ENCODE measurements at places on chromosomes 1 and 21.

GRCh38 chr1:172255223-172255560 lies 165.3 kb upstream of the C1orf105 start:
- no peak for DNase-seq

DNA sequence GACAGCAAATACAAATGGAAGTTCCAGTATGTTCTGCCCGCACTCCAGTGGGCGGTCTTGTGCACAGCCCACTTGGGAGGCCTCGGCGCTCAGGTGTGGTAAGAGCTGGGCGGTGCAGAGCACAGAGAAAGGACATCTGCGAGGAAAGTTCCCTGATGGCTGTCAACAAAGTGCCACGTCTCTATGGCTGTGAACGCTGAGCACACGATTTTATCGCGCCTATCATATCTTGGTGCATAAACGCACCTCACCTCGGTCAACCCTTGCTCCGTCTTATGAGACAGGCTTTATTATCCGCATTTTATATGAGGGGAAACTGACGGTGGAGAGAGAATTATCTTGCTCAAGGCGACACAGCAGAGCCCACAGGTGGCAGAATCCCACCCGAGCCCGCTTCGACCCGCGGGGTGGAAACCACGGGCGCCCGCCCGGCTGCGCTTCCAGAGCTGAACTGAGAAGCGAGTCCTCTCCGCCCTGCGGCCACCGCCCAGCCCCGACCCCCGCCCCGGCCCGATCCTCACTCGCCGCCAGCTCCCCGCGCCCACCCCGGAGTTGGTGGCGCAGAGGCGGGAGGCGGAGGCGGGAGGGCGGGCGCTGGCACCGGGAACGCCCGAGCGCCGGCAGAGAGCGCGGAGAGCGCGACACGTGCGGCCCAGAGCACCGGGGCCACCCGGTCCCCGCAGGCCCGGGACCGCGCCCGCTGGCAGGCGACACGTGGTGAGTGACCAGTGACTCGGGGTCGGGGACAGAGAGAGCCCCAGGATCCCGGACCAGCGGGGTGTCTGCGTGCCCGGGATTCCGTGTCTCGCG lies at the start of gene IL12RB2:
Gene IL12RB2 (plus strand): TSS at position 623 of the 810 bp plus-strand sequence. CDS start 12,496 bp downstream, outside the sequence.
- DNase-seq: peak; percentile 61

DNA sequence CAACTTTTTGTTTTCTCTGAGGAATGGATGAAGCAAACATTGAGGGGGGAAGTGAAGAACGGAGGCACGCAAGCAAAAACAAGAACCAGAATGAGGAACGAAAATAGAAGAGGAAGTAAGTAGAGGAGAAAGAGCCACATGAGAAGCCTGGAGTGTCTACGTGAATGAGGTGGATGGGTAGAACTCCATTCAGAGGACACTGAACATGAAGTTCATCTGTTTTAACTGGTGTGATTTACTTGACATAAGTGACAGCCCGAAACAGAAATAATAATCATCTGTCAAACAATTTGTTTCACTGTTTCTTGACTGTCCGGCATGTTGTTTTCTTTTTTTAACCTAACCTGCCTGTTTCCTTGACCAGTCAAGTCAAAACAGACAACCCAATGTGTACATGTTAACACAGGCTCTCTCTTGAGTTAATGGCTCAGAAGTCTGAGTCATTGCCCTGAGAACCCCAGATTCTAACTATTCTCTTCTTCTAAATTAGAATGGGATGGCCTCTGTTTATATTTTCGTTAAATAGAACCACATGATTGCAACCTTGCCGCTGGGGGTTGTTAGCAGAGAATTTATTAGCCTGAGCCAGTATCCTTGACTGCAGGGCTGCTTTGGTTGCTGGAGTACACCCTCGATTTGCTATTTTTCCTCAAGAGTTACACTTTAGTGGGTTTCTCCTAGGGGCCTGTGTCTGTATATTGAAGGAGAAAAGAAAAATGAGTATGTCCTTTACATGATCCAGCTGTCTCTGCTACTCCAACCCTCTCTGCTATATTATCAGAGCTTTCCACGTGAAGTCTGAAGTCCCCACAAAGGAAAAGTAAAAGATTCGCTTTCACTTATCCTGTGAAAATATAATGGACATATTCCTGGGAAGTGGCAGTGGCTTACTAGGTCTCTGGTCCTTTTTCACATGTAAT lies 151.7 kb downstream of the ZC3H11B start:
- no peak for DNase-seq

DNA sequence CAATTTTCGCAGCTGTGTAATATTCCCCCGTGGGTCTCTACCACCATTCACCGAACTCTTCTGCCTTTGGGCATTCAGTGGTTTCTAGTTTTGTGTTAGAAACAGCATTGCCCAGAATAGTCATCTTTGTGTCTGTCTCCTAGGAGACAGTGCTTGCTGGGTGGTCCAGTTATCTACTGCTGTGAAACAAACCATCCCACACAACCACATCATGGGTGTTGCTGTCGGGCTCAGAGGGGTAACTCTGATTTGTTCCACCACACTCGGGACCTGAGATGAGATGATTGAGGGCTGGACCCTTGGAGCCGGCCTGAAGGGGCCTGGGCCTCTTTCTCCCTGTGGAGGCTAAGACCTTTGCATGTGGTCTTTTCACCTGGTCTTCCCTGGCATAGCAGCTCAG lies 427.2 kb upstream of the VAMP3 start:
- DNase-seq: no peak

- DNase-seq: no peak
Observed at GRCh38 chr1:108590957-108591356, 31.1 kb downstream of the EEIG2 start.

GRCh38 chr1:34262023-34262853 lies 85.5 kb downstream of the C1orf94 start:
- no peak for DNase-seq

GRCh38 chr1:175287377-175287776 lies 94.8 kb upstream of the KIAA0040 start:
- DNase-seq: no peak

- DNase-seq: peak; percentile 97
Observed at GRCh38 chr1:8848663-8849386, 29.7 kb downstream of the ENO1 start.

DNA sequence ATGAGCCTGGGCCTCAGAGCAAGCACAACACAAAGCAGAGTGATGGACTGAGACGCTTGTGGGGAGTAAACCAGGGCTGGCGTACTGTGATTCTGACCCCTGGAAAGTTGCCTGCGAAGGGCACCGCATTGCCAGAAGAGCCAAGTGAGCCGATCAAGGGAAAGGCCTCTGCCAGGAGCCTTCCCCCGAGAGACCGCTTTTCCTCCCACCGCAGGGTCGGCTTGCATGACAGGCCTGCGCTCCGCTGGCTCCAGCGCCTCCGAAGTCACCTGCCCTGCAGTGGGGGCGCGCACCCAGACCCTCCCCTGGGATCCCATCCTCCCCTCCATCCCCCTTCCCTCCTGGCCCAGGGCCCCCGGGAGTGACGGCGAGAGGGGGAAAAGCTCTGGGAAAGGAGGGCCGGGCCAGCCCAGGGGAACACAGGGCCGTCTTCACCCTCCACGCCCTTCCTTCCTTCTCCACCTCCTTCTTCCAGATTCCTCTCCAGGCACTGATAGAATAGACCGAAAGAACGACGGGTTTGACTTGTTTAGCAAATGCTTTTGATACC lies 165.0 kb downstream of the TRIM33 start:
- DNase-seq: peak; percentile 35

DNA sequence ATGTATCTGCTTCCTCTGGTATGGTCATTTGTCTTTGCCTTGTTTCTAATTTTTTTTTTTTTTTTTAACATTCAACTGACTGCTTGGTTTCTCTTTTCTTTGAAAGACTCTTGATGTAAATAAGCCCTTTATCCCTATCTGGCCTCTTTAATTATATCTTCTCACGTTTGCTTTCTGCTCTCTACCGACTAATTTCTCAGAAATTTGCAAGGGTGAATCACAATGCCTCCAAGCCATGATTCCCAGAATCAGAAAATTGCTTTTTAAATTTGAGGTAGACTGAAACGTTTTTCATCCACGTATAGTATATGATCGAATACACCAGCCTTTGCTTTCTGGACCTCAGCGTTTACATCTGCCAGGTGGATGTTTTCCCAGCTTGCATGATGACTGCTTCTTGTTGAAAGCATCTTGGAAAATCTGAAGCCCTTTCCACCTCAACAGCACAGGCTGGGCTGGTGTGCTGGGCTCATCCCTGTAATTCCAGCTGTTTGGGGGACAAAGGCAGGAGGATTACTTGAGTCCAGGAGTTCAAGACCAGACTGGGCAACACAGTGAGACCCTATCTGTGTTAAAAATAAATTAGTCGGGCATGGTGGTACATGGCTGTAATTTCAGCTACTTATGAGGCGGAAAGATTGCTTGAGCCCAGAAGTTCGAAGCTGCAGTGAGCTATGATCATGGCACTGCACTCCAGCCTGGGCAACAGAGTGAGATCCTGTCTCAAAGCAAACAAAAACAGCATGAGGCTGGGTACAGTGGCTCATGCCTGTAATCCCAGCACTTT lies 35.0 kb upstream of the GPR137B start:
- no peak for DNase-seq

DNA sequence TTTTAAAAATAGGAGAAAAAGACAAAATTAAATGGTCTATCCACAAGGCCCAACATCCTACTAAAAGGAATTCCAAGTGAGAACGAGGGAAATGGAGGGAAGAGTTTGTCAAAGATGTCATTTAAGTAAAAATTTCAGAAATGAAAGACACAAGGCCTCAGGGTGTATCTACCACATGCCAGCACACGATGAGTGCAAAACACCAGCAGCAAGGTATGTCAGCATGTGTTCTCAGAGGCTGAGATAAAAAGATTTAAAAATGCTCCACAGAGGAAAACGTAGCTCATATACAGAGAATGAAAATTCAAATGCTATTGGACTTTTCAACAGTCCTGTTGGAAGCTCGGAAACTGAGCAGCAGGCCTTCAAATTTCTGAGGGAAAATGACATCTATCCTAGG lies 42.0 kb downstream of the RHOU start:
- no peak for DNase-seq

GRCh38 chr1:212827831-212828278 lies 19.6 kb downstream of the SPATA45 start:
- DNase-seq: no peak

DNA sequence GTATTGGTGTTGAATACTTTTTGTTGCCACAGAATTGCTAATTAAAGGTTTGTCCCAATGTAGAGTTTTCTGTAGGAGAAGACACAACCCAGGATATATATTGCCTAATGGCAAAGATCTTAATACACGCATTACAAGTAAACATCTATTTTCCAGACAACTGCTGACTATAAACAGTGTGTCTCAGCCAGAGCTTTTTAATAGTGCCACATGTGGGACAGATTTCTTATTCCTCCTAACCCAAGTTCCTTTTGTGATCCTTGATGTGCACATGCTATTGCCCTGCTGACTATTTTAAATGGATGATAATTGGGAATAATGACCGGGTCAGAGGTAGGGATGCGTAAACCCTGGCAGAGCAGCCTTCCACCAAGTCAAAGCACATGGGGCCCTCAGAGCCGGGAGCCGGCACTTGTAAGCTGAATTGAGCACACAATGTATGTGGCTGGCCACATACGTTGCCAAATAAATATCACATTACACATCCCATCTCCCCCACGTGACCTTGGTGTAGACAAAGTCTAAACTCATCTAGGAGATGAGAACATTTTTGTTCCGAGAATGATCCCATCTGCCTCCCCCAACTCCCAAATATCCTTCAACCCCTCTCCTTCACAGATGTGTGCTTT lies 209.8 kb upstream of the NFIA start:
- no peak for DNase-seq

- no peak for DNase-seq
Observed at GRCh38 chr1:56719171-56719570, 74.1 kb downstream of the PRKAA2 start.

- DNase-seq: no peak
Observed at GRCh38 chr1:157870490-157870889, 28.9 kb upstream of the CD5L start.

DNA sequence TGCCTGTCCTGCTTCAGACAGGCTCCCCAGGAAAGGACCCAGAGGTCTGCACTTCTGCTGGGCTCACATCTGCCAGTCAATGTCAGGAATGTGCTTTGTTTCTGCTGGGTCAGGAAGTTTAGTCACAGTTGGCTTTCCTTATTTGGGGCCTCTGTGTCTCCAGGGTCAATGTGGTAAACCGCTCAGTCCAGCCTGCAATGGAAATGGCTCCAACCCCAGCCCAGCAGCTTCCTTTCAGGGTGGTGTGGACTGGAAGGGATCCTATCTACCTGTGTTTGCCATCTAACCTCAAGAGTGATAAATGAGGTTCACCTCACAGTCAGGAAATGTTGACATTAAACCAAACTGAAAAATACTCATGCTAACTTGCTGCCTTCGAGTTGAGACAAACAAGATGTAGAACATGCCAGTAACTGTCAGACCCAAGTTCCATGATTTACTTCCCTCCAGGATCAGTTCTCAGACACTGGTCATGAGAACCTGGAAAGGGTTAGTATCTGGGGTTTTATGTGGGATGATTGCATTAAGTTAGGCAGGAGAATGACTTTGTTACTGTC lies 20.3 kb downstream of the ENO1 start:
- DNase-seq: no peak

DNA sequence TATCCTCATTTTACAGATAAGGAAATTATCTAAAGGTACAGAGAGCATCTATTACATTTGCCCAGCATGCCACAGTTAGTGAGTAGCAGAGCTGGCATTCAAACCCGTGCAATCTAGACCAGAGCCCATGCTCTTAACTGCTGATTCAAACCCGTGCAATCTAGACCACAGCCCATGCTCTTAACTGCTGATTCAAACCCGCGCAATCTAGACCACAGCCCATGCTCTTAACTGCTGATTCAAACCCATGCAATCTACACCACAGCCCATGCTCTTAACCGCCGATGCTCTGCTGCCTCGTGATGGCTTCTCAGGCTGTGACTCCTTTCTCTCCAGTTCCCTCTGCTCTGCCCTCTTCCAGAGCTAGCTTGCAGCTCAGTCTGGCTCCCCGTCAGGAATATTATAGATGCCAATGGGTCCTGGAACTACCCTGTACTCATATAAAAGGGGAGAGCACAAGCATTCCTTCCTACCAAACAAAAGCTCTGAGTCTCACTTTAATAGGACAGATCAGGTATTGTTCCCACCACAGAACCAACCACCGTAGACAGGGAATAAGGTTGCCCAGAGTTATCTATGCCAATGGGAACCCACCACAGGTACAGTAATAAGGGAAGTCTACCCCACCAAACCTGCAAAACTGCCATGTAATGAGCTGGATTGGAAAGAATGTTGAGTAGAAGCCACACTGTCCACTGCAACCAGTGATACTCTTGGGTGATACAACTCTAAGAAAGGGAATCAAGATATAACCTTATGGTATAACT lies 78.4 kb downstream of the SMYD3 start:
- DNase-seq: no peak

DNA sequence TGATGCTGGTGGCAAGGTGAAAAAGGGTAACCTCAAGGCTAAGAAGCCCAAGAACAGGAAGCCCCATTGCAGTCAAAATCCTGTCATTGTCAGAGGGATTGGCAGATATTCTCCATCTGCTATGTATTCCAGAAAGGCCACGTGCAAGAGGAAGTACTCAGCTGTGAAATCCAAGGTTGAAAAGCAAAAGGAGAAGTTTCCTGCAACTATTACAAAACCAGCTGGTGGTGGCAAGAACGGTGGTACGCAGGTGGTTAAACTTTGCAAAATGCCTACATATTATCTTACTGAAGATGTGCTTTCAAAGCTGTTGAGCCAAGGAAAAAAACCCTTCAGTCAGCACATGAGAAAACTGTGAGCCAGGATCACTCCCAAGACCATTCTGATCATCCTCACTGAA lies 13.7 kb upstream of the VPS45 start:
- DNase-seq: no peak

Data from right cardiac atrium (tissue), 5 donors.